ENCODE measurements at places on chromosomes 3 and 15.

GRCh38 chr3:123449997-123450604 lies 1.2 kb upstream of the ADCY5 start:
- DNase-seq, result no peak

- no peak for DNase-seq
Observed at GRCh38 chr15:31027910-31028578, 36.6 kb upstream of the MTMR10 start.

DNA sequence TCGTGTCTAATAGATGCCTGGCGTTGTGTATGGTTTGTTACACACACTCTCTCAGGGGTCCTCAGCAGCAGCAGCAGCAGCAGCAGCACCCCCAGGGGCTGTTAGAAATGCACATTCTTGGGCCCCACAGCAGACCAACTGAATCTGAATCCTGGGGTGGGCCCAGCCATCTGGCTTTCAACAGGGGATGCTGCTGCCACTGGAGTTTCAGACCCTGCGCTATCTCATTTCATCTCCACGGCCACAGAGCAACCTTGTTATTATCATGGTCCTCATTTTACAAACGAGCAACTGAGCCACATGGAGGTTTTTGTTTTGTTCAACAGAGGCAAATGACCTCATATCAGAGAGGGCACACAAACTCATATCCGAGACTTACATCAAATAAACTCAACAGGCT lies 47.7 kb downstream of the MGLL start:
- DNase-seq, result no peak

- DNase-seq, result no peak
Observed at GRCh38 chr3:12470111-12470510, 14.2 kb upstream of the TSEN2 start.

- no peak for DNase-seq
Observed at GRCh38 chr3:61247191-61247590, 4.1 kb downstream of the FHIT start.

- no peak for DNase-seq
Observed at GRCh38 chr15:24729760-24730159, 54.2 kb downstream of the NPAP1 start.

DNA sequence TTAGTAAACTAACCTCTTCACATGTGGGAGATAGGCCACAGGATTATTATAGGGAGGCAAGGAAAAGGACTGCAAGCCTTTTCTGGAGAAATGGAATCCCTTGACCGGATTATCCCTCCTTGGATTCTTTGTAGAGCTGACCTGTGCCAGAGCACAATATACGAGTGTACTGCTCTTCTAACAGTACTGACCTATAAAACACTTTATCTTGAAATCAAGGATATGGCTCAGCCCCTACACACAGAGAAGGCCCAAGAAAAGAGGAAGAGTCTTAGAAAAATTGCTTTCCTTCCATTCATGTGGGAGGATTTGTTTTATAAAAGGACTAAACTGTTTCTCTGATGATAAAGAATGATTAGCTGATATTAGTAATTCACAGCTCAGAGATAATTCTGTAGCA lies 42.2 kb downstream of the DMXL2 start:
- DNase-seq, result no peak

All from activated naive CD4-positive, alpha-beta T cell (primary cell).